Transverse colon (tissue), 4 donors: ENCODE measurements at places on chromosomes 16 and 17.

GRCh38 chr16:1188432-1189189 is 35.7 kb downstream of the CACNA1H start:
- peak; percentile 44 for DNase-seq

DNA sequence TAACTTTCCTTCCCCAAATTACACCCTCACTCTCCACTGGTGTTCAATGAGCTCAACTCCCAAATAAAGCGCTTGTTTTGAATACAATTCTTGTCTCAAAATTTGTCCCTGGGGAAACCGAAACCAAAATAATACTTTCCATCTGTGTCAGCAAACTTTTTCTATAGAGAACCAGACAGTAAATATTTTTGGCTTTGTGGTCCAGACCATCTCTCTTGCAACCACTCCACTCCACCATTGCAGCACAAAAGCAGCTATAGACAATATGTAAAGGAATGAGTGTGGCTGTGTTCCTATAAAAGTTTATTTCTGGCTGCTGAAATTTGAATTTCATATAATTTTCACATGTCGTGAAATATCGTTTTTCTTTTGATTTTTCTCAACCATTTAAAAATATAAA is 84.6 kb upstream of the ERCC4 start:
- no peak for DNase-seq

DNA sequence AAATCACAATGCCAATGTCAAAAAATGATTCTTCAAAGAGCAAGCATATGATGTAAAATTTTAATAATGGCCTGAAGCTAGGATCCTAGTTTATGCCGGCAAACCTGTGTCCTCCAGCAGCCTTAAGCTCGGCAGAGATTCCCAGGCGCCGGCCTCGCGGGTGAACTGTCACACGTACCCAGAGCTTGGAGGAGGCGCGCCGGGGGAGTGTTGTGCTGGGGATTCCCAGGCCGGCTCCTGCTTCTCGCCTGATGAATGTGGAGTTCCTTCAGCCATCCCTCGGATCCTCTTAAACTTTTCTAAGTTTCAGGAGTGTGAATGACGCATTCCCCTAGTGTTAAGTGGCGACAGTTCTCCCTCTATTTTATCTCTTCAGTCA is 19.1 kb upstream of the NTN1 start:
- no peak for DNase-seq

DNA sequence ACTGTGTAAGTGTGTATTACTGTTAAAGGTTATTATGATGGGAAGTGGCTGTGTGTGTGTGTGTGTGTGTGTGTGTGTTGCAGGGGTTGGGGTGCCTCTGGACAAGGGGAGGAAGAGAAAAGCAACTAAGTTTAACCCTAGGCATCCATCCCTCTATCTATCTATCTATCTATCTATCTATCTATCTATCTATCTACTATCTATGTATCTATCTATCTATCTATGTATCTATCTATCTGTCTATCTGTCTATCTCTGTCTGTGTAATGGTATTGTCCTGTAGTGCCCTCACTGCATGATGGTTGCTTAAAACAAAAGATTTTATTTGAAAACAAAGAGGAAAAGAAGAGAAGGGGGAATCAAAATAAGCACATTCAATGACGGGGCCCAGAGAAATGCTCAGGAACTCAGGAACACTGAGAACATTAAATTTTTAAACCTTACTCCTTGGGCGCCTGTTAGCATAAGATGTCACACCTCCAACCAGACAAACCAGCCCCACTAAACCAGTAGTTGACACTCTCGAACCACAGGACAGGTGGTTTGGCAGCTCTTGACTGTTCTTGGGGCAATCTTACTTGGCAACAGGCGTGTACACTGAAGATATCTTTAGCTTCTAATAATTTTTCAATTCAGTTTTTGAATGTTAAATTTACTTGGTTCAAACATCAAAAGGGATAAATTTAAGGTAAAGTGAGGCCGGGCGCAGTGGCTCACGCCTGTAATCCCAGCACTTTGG is 5.1 kb upstream of the RPL26 start:
- DNase-seq: no peak

GRCh38 chr17:78449983-78450595 is 71.6 kb downstream of the PGS1 start:
- DNase-seq: no peak

GRCh38 chr17:8324923-8325322 is 14.7 kb upstream of the ODF4 start:
- DNase-seq: no peak

DNA sequence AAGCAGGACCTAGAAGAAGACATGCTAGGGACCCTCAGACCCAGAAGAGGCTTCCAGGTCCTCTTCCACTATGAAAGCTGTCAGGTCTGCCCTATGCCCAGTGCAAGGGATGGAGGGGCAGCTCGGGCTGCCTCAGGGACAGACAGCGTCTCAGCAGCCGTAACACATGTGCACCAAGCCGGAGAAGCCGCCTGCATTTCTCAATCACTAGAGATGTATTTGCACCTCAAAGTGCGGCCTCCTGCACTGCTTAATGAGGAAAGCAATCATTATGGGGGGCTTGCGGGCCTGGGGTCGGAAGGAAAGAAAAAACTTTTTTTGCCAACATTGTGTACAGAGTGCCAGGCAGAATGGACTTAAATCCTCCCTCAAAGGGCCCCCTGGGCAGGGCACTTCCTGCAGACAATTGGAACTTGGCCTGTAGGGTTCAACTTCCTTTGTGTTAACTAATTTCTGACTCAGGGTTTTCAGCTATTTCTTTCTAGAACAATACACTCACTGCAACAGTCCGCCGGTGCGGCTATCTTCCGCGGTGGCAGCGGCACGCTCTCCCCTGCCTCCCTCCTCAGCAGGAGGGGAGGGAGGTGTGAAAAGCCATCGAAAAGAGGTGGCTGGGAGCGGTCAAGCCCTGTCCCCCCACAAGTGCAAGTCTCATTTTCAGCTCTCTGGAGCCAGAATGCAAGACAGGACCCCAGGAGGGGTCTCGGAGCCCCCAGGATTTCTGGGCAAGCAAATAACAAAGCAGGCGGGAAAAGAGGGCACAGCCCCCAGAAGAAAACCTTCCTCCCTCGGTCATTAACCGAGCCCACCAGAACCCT is 101.2 kb downstream of the ZNF423 start:
- DNase-seq: peak; percentile 20

- no peak for DNase-seq
Measured at GRCh38 chr17:48357779-48358602, 72.0 kb downstream of the SKAP1 start.

DNA sequence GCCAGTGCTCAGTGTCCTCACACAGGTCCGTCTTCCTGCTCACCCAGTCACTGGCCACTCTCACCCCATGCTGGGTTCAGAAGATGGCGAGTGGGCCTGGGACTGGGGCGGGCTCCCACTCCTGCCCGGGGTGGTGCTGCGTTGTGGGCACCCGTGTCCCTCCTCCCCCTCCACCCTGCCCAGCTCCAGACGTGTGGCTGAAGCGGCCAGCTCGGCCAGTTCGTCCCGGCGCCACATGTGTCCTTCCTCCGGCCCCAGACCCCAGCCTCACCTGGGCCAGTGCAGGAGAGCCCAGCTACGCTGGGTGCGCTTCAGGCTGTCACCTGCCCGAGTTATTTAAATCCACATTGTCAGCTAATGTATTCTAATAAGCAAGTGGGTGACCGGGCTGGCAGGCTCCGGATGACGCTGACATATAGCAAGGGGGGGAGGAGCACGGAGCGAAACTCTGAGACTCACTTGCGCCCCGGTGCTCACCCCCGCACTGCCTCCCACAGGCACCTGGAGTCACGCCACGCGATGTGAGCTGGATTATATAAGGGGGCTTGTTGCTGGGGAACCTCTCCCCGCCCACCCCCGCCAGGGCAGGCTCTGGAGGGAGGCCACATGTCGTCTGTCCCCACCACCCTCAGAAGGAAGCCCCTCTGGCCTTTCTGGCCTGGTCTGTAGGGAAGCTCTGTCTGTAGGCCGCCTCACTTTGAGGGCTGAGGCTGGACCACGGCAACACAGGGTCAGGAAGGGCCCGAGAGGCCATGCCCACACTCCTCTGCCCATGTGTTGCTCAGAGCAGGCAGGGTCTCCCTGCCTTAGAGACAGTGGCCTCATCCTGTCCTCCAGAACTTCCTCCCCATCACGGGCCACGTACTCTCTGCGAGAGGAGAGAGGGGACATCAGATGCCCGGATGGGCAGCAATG is 7.1 kb upstream of the BAIAP2 start:
- no peak for DNase-seq

DNA sequence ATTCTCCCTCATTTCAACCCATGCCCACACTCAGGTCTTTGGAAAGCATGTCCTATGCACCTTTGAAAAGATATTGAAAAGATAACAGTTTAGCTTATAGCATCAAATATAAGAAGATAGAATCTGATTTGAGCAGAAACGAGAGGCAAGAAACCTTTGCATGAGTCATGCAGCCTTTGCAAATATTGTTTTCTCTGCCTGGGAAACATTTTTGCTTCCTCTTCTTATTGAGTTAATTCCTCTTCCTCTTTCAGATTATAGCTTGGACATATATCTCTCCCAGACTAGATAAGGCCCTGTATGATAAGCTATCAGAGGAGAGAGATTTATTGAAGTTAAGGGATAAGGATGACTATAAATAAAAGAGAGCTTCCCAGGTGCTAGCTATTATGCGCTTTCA is 46.1 kb upstream of the KCNJ2 start:
- DNase-seq: no peak

GRCh38 chr16:4972938-4973587 is 14.9 kb downstream of the SEC14L5 start:
- no peak for DNase-seq

DNA sequence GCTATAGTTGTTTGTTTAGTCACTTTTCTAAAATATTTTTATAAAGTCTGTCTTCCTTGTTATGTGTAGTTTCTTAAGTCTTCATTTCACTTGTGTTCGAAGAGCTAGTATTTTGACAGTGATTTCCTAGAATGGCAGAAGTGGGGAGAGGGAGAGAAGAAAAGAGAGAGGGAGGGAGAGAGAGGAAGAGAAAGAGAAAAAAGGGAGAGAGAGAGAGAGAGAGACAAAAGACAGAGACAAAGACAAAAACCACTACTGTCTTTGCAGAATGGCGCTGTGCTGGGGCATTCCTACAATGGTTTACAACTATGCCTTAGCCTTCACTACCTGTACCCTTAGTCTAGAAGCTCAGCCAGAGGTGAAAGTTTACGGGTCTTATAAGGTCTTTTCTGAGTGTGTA is 90.5 kb downstream of the CA4 start:
- DNase-seq: no peak

- DNase-seq: no peak
Measured at GRCh38 chr17:63426917-63427308, 19.2 kb downstream of the CYB561 start.
